ENCODE measurements at places on chromosomes 1 and 21.

GRCh38 chr1:234433563-234434285 is 45.3 kb downstream of the TARBP1 start:
- DNase-seq, result no peak

DNA sequence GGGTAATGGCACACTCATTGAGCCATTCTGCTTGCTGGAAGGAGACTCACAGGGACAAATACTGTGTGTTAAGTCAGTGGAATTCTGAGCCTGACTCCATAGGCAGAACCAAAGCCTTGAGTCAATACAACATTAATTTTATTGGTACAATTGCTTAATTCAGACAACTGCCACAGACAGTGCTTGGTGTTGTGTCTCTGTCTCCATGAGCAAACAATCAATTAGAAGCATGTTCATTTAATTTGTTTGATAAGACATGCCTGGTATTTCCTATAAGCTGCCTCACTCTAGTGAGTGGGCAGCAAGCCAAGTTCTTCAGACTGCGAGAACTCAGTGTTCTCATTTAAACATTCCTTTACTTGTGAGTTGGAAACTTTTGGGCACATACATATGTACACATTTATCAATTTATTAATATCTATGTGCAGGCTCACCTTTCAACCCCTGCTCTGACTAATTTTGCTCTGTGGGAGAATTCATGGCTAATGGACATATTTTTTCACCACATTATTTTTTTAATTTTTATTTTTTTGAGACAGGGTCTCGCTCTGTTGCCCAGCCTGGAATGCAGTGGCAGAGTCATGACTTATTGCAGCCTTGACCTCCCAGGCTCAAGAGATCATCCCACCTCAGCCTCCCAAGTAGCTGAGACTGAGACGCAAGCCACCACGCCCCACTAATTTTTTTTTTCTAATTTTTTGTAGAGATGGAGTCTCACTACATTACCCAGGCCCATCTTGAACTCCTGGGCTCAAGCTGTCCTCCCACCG is 4.5 kb upstream of the SRSF10 start:
- no peak for DNase-seq

DNA sequence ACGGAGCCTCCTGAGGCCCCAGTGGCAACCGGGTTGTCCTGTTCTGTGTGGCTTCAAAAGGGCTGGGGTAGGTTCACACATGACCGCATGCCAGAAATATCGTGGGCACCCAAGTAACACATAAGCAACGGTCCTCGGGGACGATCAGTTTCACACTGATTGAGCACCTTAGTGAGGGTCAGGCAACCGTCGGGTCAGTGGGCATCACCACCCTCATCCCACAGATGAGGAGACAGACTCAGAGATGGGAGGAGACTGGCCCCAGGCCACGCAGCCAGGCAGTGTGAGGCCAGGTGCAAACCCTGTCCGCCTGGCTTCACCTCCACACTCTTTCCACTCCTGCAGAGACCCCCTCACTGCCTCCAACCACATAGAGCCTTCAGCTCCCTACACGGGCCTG is 309.8 kb downstream of the MATN1 start:
- no peak for DNase-seq

- DNase-seq, result no peak
These were observed 18.0 kb upstream of the MNDA start for GRCh38 chr1:158813164-158813563.

All from NCI-H748 treated with DMSO at 0.1 percent for 48 hours (cell line).